Cardiac muscle cell (in vitro differentiated cells and primary cell): ENCODE measurements at places on chromosomes 4 and X. TPM values are rescaled to one million over a fixed set of nuclear protein-coding genes. Genes with fewer than 3 reads are reported as not detected.
A peak's percentile ranks its signal among the peaks of the same experiment; 100 is the strongest.

DNA sequence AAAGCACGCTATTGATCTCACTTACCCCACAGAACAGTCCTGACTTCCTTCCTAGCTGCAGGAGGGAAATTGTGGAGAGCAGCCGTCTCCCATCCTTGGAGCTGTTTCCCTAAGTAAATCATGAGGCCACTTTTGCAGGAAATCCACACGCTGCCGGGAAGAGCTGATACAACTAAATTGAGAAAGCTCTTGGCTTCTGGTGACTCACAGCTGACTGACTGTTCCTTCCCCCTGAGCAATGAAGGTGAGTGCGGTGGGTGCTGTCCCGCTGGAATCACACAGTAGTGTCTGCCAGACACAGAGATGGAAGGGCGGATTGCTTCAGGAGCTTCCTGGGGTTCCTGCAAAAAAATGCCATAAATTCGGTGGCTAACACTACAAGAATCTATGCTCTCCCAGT is 268.9 kb downstream of the ASMT start:
- H3K4me3 ChIP-seq, result no peak overlapping the region
- no peaks in the 10 kb centered on the region for H3K27me3 ChIP-seq
- no peak for DNase-seq

- no peak overlapping the region for H3K4me3 ChIP-seq
- no peaks in the 10 kb centered on the region for H3K27me3 ChIP-seq
- no peak for DNase-seq
- H3K36me3 ChIP-seq, result no peaks in the 10 kb centered on the region
- peaks cover 6% of the 10 kb centered on the region for H3K4me1 ChIP-seq
- no peak overlapping the region for H3K27ac ChIP-seq
These were observed 50.4 kb downstream of the GPC4 start for GRCh38 chrX:133364865-133365264.

DNA sequence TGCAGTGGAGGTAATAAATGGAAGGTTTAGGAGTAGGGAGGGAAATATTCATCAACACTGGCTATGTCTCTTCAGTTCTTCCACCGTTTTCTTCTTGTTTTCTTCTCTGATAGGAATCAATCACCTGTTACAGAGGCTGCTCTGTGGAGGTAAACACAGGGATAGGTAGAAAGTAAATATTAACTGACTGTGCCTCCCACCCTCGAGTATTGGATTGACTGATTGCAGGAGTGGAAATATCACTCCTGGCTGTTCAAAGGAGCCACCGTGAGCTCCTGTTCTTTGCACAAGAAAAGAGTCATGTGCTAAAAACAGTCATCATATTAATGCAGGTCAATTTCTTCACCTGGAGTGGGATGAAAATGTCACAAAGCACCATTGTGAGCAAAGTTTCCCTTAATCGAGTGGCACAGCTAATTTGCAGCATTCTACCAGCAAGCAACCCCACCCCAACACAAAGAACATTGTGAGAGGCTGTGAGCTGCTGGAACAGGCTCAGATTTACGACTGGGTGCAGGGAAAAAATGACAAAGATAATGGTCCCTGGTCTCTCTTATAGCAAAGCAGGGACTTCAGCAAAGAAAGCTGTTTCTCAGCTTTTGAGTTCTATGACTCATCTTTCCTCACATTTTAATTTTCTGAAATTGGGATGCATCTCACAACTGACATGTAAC is 113.7 kb upstream of the TSPAN5 start:
- no peaks in the 10 kb centered on the region for H3K4me1 ChIP-seq
- no peak overlapping the region for H3K4me3 ChIP-seq
- H3K27ac ChIP-seq, result no peak overlapping the region
- DNase-seq, result no peak

DNA sequence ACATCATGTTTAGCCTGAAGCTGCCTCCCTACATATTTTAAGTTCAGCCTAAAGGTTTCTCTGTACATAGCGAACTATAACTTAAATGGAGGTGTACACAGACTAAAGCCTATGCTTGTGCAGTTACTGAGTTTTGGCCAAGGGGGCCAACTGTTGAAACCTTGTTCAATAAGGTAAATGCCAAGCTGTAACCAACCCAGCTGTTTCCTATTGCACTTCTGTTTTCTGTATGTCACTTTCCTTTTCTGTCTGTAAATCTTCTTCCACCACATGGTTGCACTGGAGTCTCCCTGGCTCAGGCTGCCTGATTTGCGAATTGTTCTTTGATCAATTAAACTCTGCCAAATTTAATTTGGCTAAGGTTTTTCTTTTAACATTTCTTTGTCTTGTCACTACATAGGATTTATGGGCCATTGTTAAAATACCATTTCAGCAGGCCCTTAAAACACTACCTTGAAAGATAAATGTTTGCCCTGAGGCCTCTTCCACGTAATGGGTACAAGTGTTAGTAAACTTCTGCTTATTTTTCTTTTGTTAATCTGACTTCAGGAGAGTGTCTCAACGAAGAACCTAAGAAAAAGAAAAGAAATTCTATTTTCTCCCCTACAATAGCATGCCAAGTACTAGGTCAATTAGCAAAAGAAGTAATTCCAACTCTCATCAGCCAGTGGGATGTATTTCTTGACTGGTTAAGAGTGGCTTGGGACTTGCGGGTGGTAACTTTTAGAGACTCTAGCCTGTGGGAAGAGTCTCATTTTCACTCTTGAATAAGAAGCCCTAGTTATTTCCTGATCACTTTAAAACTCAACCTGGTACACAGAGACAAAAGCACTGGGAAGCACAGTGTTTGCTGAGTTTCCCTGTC is 45.7 kb upstream of the PRSS12 start:
- H3K4me3 ChIP-seq, result no peak overlapping the region
- H3K36me3 ChIP-seq, result no peaks in the 10 kb centered on the region
- H3K4me1 ChIP-seq, result peaks cover 8% of the 10 kb centered on the region
- H3K27me3 ChIP-seq, result no peaks in the 10 kb centered on the region
- DNase-seq, result no peak

DNA sequence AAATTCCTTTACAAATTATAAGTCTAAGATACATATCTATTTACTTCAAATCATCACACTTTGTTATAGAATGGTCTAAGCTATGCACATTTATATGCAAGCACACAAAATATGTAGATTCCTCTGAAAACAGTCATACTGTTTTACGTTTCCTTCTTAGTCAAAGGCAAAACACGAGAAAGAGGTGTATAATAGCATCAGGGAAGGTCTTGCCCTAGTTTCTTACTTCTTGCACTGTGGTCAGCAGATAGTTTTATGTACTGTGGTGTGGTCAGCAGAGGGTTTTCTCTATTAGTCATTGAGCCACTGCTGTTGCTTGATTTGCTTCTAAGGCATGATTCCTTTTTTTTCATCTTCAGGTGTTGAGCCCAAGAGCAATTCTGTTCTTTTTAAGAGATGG is 117.7 kb downstream of the ADAM29 start:
- H3K27me3 ChIP-seq, result no peaks in the 10 kb centered on the region
- no peaks in the 10 kb centered on the region for H3K4me1 ChIP-seq
- no peaks in the 10 kb centered on the region for H3K36me3 ChIP-seq
- no peak overlapping the region for H3K4me3 ChIP-seq
- no peak for DNase-seq

- H3K27me3 ChIP-seq, result no peaks in the 10 kb centered on the region
- H3K36me3 ChIP-seq, result no peaks in the 10 kb centered on the region
- DNase-seq, result no peak
- no peak overlapping the region for H3K27ac ChIP-seq
- H3K4me1 ChIP-seq, result no peaks in the 10 kb centered on the region
These were observed 28.5 kb downstream of the EMCN start for GRCh38 chr4:100489305-100489704.

GRCh38 chrX:80817002-80817401 is 7.3 kb upstream of the BRWD3 start:
- H3K27me3 ChIP-seq, result no peaks in the 10 kb centered on the region
- H3K27ac ChIP-seq, result no peak overlapping the region
- H3K36me3 ChIP-seq, result no peaks in the 10 kb centered on the region
- H3K4me3 ChIP-seq, result no peak overlapping the region

GRCh38 chrX:11626351-11626750 is 39.4 kb downstream of the ARHGAP6 start:
- no peak overlapping the region for H3K27ac ChIP-seq
- DNase-seq, result no peak
- no peaks in the 10 kb centered on the region for H3K27me3 ChIP-seq
- H3K36me3 ChIP-seq, result no peaks in the 10 kb centered on the region

GRCh38 chrX:48806081-48806480 is 4.2 kb downstream of the HDAC6 start:
- no peak for DNase-seq
- peaks cover 5% of the 10 kb centered on the region for H3K4me1 ChIP-seq
- H3K27me3 ChIP-seq, result no peaks in the 10 kb centered on the region
- H3K36me3 ChIP-seq, result no peaks in the 10 kb centered on the region
- H3K4me3 ChIP-seq, result no peak overlapping the region

GRCh38 chr4:10095296-10095991 is 21.2 kb downstream of the WDR1 start:
- peaks cover 64% of the 10 kb centered on the region for H3K4me1 ChIP-seq
- H3K27me3 ChIP-seq, result no peaks in the 10 kb centered on the region
- no peak for DNase-seq
- no peak overlapping the region for H3K4me3 ChIP-seq

GRCh38 chr4:127783026-127783769 is 1.1 kb downstream of the HSPA4L start:
- no peak overlapping the region for H3K27ac ChIP-seq
- H3K4me1 ChIP-seq, result peaks cover 6% of the 10 kb centered on the region
- H3K27me3 ChIP-seq, result peaks cover 27% of the 10 kb centered on the region
- peak; percentile 74 for DNase-seq

DNA sequence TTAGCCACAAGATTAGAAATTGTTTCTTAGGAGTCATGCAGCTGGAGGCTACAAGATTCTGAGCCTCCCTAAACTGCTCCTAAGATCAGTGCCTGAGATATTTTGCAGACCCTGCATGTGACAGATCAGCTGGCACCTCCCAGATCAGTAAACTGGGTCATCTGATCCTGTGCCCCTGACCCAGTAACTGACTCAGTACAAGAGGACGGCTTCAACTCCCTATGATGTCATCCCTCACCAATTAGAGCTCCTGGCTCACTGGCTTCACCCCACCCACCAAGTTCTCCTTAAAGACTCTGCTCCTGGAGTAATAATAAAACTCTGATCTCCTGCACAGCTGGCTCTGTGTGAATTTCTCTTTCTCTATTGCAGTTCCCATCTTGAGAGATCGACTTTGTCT is 45.4 kb upstream of the PNPLA4 start:
- H3K36me3 ChIP-seq, result no peaks in the 10 kb centered on the region
- no peak overlapping the region for H3K27ac ChIP-seq
- peak; percentile 5 for DNase-seq
- no peaks in the 10 kb centered on the region for H3K27me3 ChIP-seq

GRCh38 chr4:7805533-7806337 is 133.9 kb downstream of the AFAP1 start:
- no peaks in the 10 kb centered on the region for H3K27me3 ChIP-seq
- no peak overlapping the region for H3K4me3 ChIP-seq
- peak overlapping the region; percentile 57 for H3K27ac ChIP-seq
- peaks cover 29% of the 10 kb centered on the region for H3K4me1 ChIP-seq
- peaks cover 7% of the 10 kb centered on the region for H3K36me3 ChIP-seq

DNA sequence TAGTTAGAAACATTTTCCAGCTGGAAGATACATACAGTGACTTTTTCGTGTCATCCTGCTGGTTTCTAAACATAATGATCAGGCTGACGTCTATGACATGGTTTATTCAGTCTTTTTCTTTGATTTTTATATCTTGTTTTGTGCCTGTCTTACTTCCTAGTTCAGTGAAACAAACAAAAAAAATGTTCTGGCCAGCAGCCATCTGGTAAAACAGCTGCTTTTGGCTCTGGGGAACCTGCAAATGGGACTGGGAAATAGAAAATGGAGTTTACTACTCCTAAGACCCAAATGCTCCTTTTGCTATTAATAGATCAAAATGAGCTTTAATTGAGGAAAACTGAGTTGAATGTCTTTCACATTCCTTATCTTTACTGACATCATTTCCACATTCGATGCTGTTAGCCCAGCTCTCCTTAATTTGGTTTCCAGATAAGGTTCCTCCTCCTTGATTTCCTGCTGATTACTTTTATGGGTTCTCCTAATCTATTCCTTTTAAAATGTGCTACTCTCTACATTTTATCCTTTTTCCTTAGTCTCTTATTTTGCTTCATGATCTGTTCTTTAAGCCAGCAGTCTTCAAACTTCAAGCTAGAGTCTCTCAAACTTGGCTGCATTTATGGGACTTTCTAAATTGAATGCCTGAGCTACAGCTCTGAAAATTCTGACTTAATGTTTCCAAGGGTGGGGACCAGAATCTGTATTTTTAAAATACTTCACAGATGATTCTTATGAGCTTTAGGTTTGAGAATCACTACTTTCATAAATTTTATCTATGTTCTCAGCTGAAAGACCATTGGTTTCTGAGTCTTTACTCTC is 499.5 kb downstream of the ANKRD50 start:
- no peaks in the 10 kb centered on the region for H3K36me3 ChIP-seq
- H3K27me3 ChIP-seq, result no peaks in the 10 kb centered on the region
- H3K4me3 ChIP-seq, result no peak overlapping the region
- H3K27ac ChIP-seq, result no peak overlapping the region

DNA sequence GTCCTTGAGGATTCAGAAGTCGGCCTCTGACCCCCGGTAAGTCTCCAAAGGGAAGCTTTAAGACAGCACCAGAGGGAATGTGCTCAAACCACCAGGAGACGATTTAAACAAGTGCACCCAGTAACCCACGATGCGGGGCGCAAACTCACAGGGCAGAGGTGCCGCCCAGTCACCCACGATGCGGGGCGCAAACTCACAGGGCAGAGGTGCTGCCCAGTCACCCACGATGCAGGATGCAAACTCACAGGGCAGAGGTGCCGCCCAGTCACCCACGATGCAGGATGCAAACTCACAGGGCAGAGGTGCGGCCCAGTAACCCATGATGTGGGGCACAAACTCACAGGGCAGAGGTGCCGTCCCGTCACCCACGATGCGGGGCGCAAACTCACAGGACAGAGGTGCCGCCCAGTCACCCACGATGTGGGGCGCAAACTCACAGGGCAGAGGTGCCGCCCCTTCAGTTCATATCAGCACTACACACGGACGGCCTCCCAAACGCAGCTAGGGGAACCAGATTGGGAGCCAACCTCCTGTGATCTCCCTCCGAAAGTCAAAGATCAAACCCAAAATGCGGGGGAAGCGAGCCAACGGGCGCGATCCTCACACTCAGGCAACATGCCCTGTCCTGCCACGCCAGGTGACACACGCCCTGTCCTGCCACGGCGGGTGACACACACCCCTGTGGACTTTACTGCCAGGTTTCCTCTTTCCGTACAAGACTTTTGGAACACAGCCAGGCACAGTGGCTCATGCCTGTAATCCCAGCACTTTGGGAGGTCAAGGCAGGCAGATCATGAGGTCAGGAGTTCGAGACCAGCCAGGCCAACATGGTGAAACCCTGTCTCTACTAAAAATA is 11.3 kb downstream of the PPP2R3B start:
- DNase-seq, result no peak
- no peak overlapping the region for H3K4me3 ChIP-seq
- no peaks in the 10 kb centered on the region for H3K36me3 ChIP-seq
- peaks cover 14% of the 10 kb centered on the region for H3K27me3 ChIP-seq
- H3K27ac ChIP-seq, result no peak overlapping the region
- H3K4me1 ChIP-seq, result peaks cover 26% of the 10 kb centered on the region

- H3K36me3 ChIP-seq, result no peaks in the 10 kb centered on the region
- no peak for DNase-seq
- H3K27ac ChIP-seq, result no peak overlapping the region
- no peaks in the 10 kb centered on the region for H3K4me1 ChIP-seq
- no peak overlapping the region for H3K4me3 ChIP-seq
- peaks cover 67% of the 10 kb centered on the region for H3K27me3 ChIP-seq
These were observed 102.1 kb downstream of the UCHL1 start for GRCh38 chr4:41358647-41359421.

Gene SMIM31
- not detected in 2 replicates for total RNA-seq

Gene HAUS3
- total RNA-seq, result 9.2 and 15.2 TPM in 2 replicates

Gene DAPP1
- 0.09 and 0.25 TPM in 2 replicates for total RNA-seq

Gene TLR3
- total RNA-seq, result 0.21 TPM in 1 of 2 replicates, not detected in the other

Gene ZCCHC18
- total RNA-seq, result 4.1 and 4.5 TPM in 2 replicates

Gene EXOC1L
- total RNA-seq, result not detected in 2 replicates
